BE2C (cell line): ENCODE measurements at places on chromosomes 2 and 18.
A peak's percentile ranks its signal among the peaks of the same experiment; 100 is the strongest.

DNA sequence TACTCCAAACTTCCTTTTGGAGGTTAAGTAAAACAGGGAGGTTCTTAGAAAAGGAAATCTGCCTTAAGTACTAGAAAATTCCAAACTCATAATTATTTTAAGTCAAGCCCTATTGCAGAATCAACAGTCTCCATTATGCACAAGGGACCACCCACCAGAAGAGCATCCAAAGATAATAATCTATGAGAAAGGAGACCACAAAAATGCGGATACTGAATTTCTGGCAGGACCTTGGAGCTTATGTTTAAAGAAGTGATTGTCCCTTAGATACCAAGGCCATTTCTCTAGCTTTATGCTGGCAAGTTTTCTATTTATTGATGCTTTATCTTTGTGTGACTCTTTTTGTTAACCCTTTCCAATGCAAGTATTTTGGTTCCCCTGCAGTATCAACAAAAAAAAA, 404.0 kb upstream of the MMADHC start:
- no peak for DNase-seq

GRCh38 chr2:63425606-63426005, 162.7 kb downstream of the WDPCP start:
- no peak for DNase-seq

DNA sequence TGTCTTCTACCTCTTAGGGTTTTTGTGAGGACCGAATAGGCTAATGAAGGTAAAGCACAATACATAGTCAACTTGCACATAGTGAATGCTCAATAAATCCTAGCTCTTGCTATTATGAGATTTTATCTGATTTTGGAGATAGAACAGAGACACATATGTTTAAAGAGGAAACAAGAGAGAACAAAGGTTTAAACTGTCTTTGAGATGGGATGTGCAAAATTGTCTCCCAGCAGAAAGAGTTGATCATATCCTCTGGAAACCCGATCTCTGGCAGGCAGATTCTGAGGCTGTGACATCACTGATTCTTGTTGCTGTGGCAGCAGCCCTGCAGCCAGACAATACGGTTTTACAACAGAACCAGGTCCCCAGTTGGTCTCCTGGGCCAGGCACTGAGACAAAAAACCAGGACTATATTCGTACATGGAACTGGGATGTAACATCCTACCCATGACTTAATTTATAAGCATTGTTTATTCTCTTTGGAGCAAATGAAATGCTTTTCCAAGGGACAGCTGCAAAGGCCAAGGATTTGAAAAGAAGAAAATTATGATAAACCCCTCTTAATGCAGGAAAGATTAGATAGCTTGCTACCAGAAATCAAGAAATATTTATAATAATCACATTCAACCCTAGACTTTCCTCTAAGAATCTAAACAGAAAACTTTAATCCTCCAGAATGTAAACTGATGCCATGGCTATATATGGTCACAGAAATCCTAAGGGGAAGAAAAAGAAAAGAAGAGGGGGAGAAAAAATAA, 80.2 kb downstream of the SLC8A1 start:
- DNase-seq, result peak; percentile 71

DNA sequence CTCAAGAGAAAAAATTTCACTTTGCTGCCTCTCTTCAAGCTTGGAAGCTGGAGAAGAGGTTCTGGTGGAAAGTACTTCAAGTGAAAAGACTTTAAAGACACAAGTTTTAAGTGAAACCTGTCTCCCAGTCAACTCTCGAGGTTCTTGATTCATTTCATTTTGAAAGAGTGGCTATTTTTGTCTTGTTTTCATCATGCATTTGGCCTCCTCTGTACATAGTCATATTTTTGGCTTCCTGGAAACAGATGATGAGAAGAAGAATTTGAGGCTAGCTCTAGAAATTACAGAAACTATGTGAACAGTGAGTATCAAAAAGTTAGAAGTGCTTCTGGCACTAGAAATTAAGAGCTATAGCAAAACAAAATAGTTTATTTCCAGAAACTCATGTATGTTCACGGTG, 124.8 kb downstream of the DTNA start:
- DNase-seq, result no peak

- no peak for DNase-seq
Measured at GRCh38 chr2:70534183-70534836, 19.3 kb downstream of the TGFA start.

GRCh38 chr2:177551989-177552421, 159.4 kb downstream of the AGPS start:
- DNase-seq, result peak; percentile 86

GRCh38 chr2:33342705-33343104, 133.7 kb upstream of the RASGRP3 start:
- no peak for DNase-seq
